Small intestine (tissue), 16 donors: ENCODE measurements at places on chromosomes 6 and 20.

DNA sequence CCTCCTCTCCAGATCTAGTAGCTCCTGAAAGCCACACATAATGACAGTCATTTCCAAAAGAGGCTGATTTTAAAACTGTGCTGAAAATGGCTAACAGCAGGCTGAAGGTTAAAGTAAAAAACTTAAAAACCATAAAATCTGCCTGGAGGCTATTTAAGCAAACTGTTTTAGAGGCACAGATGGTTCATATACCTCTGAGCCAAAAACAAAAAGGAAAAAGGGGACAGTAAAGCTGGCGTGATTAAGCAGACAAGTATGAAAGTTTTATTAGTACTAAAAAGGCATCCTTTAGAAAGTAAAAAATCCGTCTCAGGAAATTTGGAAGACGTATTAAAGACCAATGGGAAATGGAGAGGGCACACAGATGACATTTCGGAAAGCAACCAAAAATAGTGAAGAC is 55.8 kb downstream of the SOBP start:
- no peak overlapping the region for H3K27ac ChIP-seq
- no peaks in the 10 kb centered on the region for H3K27me3 ChIP-seq
- DNase-seq = no peak
- H3K4me1 ChIP-seq = no peaks in the 10 kb centered on the region
- no peaks in the 10 kb centered on the region for H3K36me3 ChIP-seq

GRCh38 chr20:8648466-8648865 is 420.4 kb upstream of the PLCB4 start:
- H3K36me3 ChIP-seq = no peaks in the 10 kb centered on the region
- no peak overlapping the region for H3K4me3 ChIP-seq
- no peak overlapping the region for H3K27ac ChIP-seq
- no peaks in the 10 kb centered on the region for H3K4me1 ChIP-seq
- H3K27me3 ChIP-seq = no peaks in the 10 kb centered on the region
- no peak for DNase-seq

DNA sequence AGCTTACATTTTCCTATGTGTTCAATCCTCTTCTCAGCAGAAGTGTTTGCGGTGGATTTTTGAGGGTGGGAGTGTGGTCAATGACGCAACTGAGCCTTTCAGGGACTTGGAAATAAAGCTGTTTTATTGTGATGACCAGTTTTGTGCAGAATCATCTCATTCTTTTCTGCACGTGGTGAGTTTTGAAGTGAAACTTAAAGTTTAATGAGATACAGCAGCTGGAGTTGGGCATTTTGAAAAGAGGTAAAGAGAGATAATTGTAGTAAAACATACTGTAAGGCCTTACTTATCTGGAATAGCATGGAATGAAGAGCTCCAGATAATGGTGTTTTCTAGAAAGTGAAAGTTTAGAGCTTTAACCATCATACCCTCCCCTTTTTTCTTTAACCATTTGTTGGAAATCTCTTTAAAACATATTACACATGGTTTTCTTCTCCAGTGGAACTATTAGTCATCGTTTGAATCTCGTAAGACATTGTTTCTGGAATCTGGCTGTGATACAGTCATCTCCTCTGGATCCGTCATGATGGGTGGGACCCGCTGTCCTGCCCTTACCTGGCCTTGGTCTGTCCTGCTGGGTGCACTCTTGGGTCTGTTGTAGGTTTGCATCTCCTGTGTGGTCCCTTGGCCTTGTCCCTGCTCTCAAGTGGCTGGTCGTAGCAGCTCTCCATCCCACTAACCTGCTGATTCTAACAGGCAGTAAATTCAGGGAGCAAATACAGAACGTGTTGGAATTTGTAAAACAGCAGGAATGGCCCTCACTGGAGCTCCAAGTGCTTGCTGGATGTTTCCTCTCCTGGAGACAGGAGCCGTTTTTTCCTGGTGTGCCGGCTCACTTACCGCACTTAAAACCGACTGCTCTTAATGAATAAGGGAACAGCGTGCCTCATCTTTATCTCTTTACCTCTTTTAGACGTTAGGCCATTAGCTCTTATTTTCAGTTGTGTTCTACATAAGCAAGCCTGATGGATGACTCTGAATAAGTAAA is 29.8 kb downstream of the UST start:
- no peak overlapping the region for H3K4me3 ChIP-seq
- no peaks in the 10 kb centered on the region for H3K36me3 ChIP-seq
- H3K27ac ChIP-seq = no peak overlapping the region
- no peaks in the 10 kb centered on the region for H3K4me1 ChIP-seq
- H3K27me3 ChIP-seq = no peaks in the 10 kb centered on the region

DNA sequence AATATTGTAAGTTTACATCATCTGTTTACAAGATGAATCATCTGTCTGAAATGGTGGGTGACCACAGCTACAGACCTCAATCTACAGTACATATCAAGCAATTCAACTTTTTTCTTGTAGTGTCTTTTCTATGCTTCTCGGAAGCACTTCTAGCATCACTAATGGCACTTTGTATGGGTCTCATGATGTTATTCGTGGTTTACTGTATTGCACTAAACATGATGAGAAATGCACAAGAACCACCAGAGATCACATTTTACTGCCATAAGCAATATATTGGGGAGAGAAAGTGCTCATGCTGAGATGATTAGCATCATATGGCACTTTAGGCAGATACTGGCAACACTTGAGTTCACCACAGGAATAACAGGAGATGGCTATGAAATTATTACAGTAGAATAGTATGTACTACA is 15.4 kb upstream of the BTBD3 start:
- H3K27ac ChIP-seq = no peak overlapping the region
- H3K4me1 ChIP-seq = peaks cover 8% of the 10 kb centered on the region
- H3K27me3 ChIP-seq = no peaks in the 10 kb centered on the region
- H3K4me3 ChIP-seq = no peak overlapping the region
- no peaks in the 10 kb centered on the region for H3K36me3 ChIP-seq

DNA sequence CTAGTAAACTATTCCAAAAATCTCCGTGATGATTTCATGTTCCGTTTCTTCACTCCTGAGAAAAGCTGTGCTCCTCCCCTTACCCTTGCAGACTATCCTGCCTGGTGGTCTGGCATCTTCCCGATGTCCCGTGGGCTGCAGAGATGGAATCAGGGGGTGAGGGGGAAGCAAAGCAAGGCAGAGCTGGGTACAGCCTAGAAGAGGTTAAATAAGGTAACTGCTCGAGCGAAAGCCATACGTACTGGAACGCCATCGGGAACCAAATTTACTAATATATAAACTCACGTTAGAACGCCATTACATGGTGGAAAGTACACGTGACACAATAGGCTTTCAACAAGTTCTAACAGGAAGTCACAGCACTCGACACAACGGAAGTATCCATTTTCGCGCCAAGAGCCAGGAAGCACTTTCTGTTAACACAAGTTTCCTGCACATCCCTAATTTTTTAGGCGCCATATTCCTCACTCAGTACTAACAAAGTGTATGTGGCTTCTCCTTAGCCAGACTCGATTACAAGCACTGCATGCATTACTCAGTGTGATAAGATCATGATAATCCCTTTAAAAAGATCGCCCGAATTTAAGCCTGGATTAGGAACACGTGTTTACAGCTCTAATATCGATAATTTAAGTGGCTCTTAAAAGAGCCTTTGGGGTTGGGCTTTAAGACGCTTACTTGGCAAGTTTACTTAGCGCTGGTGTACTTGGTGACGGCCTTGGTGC is 101.6 kb upstream of the PRSS16 start:
- no peaks in the 10 kb centered on the region for H3K27me3 ChIP-seq
- peaks cover 2% of the 10 kb centered on the region for H3K36me3 ChIP-seq
- peak overlapping the region; percentile 84 for H3K27ac ChIP-seq
- peak; percentile 90 for DNase-seq

GRCh38 chr6:15876406-15876805 is 213.6 kb upstream of the DTNBP1 start:
- H3K4me3 ChIP-seq = no peak overlapping the region
- DNase-seq = no peak
- no peaks in the 10 kb centered on the region for H3K4me1 ChIP-seq
- H3K27ac ChIP-seq = no peak overlapping the region
- no peaks in the 10 kb centered on the region for H3K36me3 ChIP-seq

- H3K27ac ChIP-seq = no peak overlapping the region
- no peak overlapping the region for H3K4me3 ChIP-seq
- no peaks in the 10 kb centered on the region for H3K27me3 ChIP-seq
- H3K4me1 ChIP-seq = no peaks in the 10 kb centered on the region
- DNase-seq = no peak
These were observed 55.1 kb upstream of the B3GAT2 start for GRCh38 chr6:71011871-71012371.

DNA sequence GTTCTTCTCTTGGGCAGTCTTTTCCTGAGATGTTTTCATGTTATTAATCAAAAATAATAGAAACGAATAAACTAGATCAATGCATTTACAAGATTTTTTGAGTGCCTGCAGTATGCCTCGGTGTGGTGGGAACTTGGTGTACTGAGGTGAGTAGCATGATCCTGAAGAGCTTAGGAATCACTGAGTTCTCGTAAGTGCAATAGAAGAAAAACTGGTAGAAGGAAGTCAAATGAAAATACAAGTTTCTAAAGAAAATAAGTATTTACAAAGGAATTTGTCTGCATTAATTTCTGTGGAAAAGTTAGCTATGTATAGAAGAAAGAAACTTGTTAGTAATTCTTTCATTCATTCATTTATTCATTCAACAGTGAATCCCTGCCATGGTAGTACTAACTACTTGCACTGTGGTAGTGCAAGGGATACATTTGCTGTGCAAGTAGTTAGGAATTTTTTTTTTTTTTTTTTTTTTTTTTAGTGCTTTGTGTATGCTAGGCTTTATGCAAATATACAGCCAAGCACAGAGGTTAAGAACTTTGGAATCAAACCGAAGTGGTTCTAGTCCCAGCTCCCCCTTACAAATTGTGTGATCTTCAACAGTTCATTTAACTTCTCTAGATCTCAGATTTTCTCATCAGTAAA is 13.9 kb downstream of the NT5E start:
- no peak for DNase-seq
- H3K27ac ChIP-seq = no peak overlapping the region
- H3K4me3 ChIP-seq = no peak overlapping the region
- H3K4me1 ChIP-seq = peaks cover 2% of the 10 kb centered on the region
- peaks cover 2% of the 10 kb centered on the region for H3K36me3 ChIP-seq
- no peaks in the 10 kb centered on the region for H3K27me3 ChIP-seq

DNA sequence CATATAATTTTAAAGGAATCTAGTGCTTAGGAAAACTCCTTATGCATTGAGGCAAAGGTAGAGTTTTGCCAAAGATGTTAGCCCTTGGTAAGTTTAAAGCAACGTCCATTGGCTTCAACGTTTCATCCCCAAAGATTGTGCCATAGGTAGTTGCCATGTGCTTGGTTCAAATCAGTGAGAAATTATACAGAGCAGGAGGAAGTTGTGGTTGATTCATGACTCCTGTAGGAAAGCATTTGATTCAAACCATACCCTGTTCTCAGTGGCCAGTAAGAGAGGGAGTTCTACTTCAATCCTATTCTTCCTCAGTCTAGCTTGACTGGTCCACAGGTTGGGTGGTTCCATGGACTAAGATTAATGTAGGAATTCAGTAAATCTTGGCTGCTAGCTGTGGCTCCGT is 535.6 kb downstream of the QKI start:
- H3K4me1 ChIP-seq = no peaks in the 10 kb centered on the region
- H3K27ac ChIP-seq = no peak overlapping the region
- H3K4me3 ChIP-seq = no peak overlapping the region
- H3K36me3 ChIP-seq = no peaks in the 10 kb centered on the region
- peaks cover 2% of the 10 kb centered on the region for H3K27me3 ChIP-seq

DNA sequence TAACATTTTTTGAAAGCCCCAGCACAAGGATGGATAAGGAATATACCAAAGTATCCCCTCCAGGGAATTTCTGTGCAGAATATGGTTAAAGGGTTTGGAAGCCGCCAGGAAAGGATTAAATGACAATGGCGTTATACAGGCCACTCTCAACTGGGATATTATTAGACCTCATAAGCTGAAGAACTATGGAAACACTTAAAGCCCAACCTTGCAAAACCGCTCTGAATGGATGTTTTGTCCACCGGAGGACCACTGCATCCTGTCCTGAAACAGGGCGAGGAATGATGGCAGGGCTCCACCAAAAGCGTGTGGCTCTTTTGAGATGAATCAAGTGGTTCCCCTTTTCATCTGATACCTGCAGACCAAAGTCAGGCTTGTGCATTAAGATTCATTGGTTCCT is 32.4 kb downstream of the NFATC2 start:
- no peaks in the 10 kb centered on the region for H3K27me3 ChIP-seq
- DNase-seq = no peak
- H3K27ac ChIP-seq = no peak overlapping the region
- no peak overlapping the region for H3K4me3 ChIP-seq
- H3K4me1 ChIP-seq = no peaks in the 10 kb centered on the region

DNA sequence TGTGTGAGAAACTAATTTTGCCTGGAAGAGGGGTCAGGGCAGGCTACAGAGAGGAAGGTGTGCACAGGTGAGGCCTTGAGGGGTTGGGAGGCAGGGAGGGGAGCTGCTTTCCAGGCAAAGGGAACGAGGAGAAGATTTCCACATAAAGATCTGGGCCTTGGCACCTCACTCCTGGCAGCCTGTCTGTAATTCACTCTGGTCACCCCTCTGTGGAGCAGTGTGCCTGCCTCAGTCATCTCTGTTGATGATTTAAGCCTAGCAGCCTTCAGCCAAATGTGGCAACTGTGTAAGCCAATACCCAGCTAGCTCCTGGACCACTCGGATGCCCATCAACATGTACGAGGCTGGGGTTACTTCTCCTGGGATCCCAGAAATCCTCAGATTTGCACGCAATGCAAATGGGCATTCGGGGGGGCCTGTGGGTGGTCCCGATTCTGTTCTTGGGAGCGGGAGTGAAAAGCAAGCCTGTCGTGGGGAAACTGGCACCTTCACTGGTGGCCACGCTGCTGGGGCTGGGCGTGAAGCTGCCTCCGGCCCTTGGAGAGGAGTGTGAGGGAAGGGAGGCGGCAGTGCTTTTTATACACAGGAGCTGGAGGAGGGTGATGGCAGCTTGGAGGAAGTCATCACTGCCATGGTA is 360.4 kb downstream of the ZFAND3 start:
- no peaks in the 10 kb centered on the region for H3K36me3 ChIP-seq
- H3K4me3 ChIP-seq = no peak overlapping the region
- H3K27ac ChIP-seq = no peak overlapping the region
- DNase-seq = no peak
- no peaks in the 10 kb centered on the region for H3K27me3 ChIP-seq
- H3K4me1 ChIP-seq = no peaks in the 10 kb centered on the region

- H3K36me3 ChIP-seq = no peaks in the 10 kb centered on the region
- no peak overlapping the region for H3K4me3 ChIP-seq
- DNase-seq = no peak
- no peaks in the 10 kb centered on the region for H3K4me1 ChIP-seq
These were observed 32.0 kb upstream of the POPDC3 start for GRCh38 chr6:105211831-105212230.

DNA sequence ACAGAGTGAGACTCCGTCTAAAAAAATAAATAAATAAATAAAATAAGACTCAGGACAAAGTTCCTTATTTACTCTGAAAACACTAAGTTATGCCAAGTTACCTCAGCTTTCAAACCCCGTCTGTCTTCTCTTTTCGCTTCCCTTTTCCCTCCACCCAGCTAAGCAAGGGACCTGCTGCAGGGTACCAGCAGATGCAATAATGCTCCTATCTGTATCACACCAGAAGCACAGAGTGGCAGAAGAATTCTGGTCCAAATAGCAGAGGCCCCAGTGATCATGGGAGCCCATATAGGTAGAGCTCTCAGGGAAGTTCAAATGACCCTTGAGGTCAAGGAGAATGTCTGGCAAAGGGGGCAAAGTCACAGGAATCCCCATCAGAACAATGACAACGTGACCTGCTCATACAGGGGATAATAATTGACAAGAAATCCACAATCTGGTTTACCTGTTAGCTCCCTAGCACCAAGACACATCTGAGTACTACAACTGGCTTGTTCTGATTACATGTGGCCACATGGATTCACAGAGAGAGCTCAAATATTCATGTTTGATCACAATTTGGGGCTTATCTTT is 8.7 kb downstream of the GCM1 start:
- H3K4me1 ChIP-seq = no peaks in the 10 kb centered on the region
- H3K36me3 ChIP-seq = no peaks in the 10 kb centered on the region
- H3K27ac ChIP-seq = no peak overlapping the region
- DNase-seq = no peak
